ENCODE measurements at places on chromosomes 1 and 21.

- no peak for DNase-seq
Measured at GRCh38 chr1:218674280-218674773, 329.2 kb downstream of the TGFB2 start.

DNA sequence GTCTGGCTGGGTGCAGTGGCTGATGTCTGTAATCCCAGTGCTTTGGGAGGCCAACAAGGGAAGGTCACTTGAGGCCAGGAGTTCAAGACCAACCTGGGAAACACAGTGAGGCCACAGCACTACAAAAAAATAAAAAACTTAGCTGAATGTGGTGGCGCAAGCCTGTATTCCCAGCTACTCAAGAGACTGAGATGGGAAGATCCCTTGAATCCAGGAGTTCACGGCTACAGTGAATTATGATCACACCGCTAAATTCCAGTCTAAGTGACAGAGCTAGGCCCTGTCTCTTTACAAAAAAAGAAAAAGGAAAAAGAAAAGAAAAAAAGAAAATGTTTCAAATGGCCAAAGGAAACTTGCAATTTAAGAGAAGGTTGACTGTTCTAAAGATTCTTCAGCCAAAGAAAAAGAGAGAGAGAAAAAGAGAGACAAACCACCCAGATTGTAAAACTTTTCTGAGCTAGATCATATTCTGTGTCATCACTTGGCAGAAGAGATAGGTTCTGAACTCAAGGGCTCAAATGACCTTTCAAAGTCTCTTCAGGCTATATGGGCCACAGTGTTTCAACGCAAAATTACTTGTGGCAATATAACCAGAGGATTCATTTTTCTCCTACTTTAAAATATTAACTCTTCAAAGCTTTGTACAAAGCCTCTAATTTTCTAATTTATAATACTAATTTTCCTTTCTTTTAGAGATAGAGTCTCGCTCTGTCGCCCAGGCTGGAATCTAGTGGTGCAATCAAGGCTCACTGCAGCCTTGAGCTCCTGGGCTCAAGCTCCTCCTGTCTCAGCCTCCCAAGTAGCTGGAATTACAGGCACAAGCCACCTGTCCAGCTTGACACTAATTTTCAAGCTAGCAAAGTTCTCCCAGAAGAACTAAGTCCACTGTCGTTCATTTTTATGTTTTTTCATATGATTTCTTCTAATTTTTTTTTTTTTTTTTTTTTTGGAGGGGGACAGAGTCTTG lies 20.5 kb downstream of the ARID4B start:
- DNase-seq: no peak

GRCh38 chr1:162397039-162397448 lies 14.9 kb downstream of the SH2D1B start:
- no peak for DNase-seq

- DNase-seq: no peak
Measured at GRCh38 chr1:179146476-179146875, 64.6 kb downstream of the TOR3A start.

- DNase-seq: peak; percentile 7
Measured at GRCh38 chr1:204130981-204131892, 20.6 kb downstream of the ETNK2 start.

DNA sequence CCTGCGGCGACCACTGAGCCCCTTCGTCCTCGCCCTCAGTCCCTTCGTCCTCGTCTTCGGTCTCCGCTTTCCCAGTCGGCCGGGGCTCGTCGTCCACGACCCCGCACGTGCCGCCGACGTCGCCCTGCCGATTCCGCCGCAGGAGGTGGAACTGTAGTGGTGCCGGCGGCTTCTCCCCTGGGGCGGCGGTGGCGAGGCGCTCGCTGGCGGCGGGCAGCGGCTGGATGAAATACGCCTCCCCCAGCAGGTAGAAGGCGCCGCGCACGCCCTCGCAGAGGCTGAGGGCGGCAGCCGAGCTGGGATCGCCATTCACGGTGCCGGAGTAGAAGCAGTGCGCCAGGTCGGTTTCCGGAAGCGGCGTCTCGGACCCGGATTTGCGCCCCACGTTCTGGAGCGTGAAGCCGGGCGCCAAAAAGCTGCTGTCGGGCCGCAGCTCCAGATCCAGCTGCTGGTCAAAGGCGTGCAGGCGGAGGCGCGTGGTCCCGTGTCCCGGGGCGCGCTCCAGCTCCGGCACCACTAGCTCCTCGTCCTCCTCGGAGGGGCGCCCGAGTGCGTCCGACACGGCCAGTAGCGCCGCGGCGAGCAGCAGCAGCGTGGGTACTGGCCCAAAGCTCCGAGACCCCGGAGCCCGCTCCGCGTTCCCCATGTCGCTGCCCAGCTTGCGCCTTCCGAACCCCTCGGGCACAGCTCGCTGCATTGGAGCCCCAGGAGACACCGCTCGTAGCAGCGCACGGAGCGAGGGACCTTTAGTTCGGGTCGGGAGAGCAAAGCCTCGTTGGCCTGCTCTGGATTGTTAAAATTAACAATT lies 747 bp downstream of the ADAMTS1 start:
- peak; percentile 59 for DNase-seq

GRCh38 chr1:58745117-58745516 lies 38.7 kb downstream of the JUN start:
- no peak for DNase-seq

GRCh38 chr1:240508201-240508600 lies 103.8 kb downstream of the GREM2 start:
- DNase-seq: no peak

- no peak for DNase-seq
Measured at GRCh38 chr21:26834181-26834905, 10.9 kb downstream of the ADAMTS1 start.

GRCh38 chr1:20493839-20494608 lies 8.0 kb upstream of the CAMK2N1 start:
- DNase-seq: peak; percentile 86

DNA sequence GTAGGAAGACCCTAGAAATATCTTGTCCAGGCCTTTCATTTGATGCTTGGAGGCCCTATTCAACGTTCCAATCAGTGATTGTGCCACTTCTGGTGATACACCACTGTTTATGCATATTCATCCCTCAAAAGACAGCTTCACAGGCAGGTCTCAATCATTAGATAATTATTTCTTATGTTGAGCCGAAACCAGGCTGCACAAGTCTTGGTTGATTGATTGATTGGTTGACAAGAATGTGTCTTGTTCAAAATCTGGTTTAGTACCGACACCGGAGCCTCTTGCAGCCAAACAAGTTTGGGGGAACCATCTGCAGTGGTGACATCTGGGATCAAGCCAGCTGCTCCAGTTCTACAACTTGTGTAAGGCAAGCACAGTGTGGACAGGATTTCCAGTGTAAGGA lies 20.1 kb downstream of the C8A start:
- no peak for DNase-seq

DNA sequence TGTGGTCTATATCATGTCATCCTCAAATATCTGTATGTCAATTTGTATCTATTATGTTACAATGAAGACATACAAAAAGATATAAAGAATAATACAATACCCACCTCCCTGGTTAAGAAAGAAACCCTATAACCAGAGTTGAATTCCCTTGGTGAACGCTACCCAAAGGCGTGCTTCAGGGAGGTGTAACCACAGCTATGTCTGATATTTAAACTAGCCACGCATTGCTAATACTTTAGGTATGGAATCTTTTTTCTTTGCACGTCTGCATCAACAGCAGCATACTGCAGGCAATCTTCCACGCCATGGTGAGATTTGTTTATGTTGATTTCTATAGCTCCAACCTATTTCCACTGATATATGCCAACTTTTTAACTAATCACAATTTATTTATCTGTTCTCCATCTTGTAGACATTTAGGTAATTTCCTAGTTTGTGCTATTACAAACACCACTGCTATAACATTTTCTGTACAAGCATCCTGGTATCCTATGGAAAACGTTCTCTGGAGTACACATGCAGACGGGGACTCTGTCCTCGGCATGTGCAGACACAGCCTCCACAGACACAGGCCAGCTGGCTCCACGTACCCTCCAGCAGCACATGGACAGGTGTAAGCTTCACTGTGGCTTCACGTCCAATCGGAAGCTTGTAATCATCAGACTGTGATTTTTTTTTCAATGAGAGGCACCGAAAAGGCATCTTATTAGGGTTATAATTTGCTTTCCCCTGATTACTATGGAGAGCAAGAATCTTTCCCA lies 58.5 kb downstream of the HSF2BP start:
- DNase-seq: no peak

GRCh38 chr1:183932412-183932811 lies 105.1 kb downstream of the COLGALT2 start:
- peak; percentile 91 for DNase-seq

- DNase-seq: no peak
Measured at GRCh38 chr1:171909711-171910110, 68.4 kb downstream of the DNM3 start.

- no peak for DNase-seq
Measured at GRCh38 chr1:153206631-153207030, 3.4 kb downstream of the LELP1 start.

GRCh38 chr1:84090447-84091245 lies 53.4 kb upstream of the PRKACB start:
- DNase-seq: no peak

DNA sequence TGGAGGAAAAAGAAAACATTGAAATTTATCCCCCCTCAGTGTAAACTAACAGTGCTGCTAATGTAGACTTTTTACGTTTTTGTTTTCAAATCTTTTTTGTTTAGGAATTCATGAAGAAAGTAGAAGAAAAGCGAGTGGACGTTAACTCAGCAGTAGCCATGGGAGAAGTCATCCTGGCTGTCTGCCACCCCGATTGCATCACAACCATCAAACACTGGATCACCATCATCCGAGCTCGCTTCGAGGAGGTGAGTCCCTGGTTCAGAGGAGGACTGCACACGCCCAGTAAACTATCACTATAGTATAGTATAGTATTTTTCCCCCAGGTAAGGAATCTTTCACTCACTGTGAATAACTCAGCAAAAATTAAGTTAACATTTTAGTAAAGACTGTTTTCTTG lies 37.8 kb upstream of the BMP8A start:
- no peak for DNase-seq

DNA sequence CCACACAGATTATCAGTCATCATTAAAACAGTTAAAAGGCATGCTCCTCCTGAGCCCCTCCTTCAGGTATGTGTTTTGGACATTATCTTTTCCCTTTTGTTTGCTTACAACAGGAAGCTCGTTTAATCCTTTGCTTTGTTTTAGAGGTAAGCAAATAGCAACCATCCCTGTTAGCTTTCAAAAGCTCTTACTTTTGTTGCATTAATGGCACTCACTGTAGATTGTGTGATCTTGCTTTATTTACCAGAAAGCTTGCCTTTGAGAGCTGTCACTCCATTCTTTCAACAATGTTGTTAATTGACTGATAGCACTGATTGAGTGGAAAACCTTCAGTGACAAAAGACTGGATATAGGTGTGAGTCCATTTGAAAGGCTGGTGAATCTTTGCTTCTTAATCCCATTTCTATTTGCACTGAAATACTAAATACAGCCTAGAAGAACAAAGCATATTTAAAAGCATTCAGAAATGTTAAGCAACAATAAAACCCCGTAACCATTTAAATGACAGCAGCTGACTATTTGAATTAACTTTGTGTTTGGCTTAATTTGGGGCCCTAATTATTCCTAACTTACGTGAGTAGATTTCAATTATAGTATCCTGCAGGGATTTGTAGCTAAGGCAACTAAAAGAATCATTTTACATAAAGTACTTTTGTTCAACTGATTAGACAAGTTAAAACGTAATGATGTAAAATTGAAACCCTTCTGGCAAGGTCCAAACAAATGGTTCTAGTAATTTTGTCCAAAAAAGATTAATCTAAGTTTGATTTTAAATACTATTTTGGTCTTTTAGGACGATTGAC lies 48.3 kb downstream of the ADGRL2 start:
- DNase-seq: no peak

GRCh38 chr1:95503278-95504030 lies 269.4 kb downstream of the RWDD3 start:
- peak; percentile 15 for DNase-seq

DNA sequence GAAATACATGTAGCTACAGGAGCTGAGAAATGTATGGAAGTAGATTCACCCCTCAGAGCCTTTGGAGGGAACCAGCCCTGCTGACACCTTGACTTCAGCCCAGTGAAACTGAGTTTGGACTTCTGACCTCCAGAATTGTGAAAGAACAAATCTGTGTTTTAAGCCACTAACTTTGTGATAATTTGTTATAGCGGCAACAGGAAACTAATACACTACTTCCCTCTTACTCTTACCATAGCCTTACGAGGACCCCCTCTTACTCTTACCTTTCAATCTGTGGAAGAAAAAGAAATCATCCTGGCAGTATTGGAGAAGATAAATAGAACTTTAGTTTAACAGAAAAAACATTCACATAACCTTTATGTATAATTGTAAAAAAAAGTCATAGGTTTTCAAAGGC lies 353.6 kb upstream of the USP24 start:
- DNase-seq: no peak

DNA sequence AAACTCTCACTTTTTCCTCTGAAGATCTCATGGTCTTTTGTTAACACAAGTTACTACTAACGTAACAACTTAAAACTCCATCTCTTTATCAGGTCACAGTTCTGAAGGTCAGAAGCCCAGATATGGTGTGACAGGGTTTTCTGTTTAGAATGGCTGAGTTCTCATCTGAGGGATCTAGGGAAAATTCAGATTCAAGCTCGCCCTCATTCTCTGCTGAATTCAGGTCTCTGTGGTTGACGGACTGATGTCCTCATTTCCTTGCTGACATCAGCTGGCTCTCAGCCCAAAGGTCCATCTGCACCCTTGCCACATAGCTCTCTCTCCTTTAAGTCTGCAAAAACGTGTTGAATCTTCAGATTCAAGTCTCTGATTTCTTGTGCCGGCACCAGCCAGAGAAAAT lies 6.1 kb upstream of the NTPCR start:
- no peak for DNase-seq
